DMS79 (cell line): ENCODE measurements at places on chromosomes 13 and 19.

GRCh38 chr13:21882766-21883165 is 211.9 kb downstream of the FGF9 start:
- no peak for DNase-seq

DNA sequence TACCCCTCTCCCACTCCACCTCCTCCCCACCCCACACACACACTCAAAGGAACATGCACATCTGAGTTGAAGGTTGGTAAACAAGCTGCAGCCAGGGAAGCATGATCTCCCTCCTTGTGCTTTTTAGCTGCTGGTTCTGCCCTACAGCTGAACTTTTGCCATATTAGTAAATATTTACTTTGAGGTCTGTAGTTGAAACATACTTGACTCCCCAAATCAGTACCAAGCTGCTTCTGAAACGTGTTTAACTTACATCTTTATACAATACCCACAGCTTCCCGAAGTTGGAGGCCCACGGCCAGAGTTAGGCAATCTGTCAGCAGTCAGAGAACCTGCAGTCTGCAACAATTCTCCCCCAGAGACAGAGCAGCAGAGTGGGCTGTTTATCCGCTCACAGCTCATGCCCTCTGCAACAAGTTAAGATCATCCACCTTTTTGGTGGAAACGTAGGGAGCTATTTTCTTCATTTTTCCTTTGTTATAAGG is 1.5 kb upstream of the PCDH20 start:
- no peak for DNase-seq

DNA sequence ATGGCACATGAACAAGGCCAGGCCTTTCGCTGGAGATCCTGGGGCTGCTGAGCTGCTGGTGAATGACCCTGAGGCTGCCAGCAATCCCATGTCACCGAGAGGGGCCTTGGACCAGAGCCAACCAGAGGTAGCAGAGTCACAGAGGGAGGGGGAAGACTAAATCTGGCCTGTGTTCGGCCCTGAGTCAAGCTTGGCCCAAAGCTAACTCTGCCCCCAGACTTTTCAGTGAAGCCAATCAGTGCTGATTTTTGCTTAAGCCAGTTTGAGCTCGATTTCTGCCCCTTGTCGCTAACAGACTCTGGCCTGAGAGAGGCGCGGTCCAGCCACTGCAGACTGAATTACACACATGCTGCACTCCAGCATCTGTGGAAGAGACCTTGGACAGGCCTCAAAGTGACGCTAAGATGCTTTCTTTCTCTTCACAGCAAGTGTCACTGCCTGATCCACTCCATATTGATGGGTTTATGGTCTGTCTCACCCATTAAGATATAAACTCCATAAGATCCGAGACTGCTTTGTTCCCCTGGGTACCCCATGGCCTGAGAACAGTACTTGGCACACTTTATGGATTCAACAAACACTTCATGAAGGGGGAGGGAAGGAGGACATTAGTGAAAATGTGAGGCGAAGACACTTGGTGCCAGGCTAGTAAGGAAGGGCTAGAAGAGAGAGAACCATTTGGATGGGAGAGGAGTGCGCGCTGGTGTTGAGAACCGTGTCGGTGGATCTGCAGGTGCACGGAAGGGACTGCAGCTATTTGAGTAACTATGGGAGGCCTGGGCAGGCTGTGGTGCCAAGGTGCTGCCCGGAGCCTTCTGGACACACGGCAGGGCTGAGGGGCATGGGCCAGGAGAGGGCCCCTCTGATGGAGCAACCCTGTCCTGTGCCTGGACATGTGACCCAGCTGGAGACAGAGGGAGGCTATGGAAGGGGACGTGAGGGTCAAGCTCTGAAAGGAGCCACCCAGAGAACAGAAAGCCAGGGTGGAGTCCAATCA is 17.6 kb downstream of the RANBP3 start:
- peak; percentile 93 for DNase-seq

- DNase-seq = no peak
Measured at GRCh38 chr19:21492947-21493906, 12.2 kb upstream of the ZNF429 start.

DNA sequence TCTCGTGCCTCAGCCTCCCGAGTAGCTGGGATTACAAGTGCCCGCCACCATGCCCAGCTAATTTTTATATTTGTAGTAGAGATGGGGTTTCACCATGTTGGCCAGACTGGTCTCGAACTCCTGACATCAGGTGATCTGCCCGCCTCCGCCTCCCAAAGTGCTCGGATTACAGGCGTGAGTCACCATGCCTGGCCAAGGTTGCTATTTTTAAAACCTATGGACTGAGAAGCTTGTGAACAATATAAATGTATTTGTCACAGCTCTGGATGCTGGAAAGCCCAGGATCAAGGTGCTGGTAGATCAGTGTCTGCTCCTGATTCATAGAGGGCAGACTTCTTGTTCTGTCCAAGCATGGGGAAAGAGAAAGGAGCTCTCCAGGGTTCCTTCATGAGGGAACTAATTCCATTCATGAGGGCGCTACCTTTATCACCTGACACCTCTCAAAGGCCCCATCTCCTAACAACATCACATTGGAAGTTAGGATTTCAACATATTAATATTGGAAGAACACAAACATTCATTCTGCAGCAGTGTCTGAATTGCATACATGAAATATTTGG is 16.1 kb downstream of the CARD8 start:
- DNase-seq = no peak

DNA sequence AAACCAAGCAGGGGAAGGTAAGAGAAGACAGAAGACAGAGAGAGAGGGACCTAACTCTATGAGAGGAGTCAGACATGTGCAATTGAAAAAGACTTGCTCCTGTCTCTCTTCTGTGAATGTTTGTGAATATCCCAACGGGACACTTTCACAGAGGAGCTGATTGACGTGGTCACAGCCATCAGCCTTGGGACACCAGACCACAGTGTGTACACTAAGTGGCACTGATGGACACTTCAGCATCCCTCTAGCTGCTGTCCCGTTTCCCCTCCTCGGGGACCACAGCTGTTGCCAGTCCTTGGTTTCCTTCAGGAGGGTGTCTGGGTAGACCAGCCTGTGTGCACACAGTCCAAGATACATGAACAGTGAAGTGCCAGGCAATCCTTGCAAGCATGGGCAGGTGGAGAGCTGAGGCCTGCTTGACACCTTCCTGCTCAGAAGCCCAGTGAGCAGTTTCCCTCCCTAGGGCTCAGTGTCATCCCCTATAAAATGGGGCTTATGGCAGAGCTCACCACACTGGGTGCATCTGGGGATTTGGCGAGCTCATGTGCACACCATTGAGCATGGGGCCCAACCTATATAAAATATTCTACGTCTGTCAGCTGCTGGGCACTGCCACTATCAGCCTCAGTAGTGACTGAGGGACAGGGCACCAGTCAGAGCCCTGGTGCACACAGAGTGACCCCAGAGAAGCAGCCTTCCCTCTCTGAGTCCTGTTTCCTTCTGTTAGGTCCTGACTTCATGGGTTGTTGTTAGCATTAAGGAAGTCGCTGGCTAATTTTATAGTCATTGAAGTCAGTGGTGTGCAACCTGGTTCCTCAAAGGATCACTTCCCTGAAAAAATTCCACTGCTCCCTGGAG is 4.3 kb upstream of the USF2 start:
- no peak for DNase-seq

- no peak for DNase-seq
Measured at GRCh38 chr13:73993661-73994060, 140.5 kb downstream of the KLF12 start.

DNA sequence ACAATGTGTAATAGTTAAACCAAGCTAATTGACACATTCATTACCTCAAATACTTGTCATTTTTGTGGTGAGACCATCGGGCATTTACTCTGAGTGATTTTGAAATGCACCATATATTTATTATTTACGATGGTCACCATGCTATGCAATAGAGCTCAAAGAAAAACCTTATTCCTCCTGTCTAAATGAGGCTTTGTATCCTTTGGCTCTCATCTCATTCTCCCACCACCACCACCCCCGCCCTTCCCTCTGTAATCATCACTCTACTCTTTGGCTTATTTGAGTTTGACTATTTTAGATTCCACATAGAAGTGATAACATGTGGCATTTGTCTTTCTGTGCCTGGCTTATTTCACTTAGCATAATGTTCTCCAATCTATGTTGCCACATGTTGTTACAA is 124.9 kb downstream of the CYSLTR2 start:
- DNase-seq = no peak

- DNase-seq = peak; percentile 61
Measured at GRCh38 chr13:99986741-99987140, 5.2 kb downstream of the ZIC2 start.

DNA sequence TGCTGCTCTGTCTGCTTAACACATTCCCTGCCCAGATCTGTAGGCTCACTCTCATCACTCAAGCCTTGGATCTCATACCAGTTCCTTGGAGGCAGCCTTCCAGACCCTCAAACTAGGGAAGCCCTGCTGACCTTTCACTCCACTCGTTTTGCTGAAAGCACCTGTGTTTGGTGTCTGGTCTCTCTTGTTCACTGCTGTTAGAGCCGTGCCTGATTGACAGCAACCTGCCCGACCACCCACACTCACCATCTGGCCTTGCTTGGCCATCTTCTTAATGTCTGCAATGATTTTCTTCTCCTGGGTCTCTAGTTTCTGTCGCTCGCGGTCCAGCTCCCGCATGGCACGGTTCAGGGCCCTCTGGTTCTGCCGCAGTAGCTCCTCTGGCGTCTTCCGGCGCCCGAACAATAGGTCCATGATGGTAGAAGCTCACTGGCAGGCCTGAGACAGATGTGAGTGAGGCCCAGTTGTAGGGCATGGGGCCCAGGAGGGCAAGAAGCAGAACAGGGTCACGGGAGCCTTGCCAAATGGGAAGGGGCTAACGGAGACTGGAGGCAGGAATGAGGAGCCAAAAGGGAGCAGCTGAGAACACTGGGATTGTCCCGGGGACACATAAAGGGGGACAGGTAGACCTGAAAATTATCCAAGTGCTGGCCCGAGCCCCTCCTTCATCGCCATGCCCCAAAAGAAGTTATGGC is 959 bp downstream of the CHMP2A start:
- no peak for DNase-seq

- no peak for DNase-seq
Measured at GRCh38 chr19:54201980-54202379, 1.3 kb downstream of the RPS9 start.

DNA sequence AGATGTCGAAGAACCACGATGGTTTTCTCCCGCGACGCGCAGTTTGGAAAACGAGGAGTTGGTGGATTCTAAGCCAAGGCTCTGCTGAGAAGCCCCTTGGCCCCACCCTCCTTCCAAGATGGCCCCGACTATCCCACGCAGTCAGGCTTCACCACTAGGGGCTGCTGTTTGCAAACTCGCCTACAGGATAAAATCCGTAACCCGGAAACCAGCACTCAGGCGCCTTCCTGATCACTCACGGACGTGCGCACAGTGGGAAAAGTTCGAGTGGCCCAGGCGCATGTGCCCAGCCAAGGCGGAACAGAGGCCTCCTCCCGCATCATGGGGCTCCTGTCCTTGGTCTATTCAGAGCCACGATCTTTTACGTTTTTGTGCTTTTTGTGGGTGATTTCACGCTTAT is 19.2 kb upstream of the UQCR11 start:
- DNase-seq = no peak
